ENCODE measurements at places on chromosomes 2 and 18.

DNA sequence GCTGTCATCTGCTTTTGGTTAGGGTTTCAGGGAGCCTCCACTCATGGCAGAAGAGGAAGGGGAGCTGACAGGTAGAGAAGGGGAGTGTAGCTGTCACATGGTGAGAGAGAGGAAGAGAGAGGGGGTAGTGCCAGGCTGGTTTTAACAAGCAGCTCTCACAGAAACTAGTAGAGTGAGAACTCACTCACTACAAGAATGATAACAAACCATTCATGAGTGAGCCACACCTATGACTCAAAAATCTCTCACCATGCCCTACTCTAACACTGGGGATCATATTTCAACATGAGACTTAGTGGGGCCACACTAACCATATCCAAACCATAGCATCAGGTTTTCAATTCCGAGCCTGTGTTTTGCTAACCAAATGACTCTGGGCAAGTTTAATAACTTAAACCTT lies 274.9 kb upstream of the VWC2L start:
- DNase-seq, result peak; percentile 17

GRCh38 chr2:24429197-24430074 lies 61.6 kb upstream of the NCOA1 start:
- peak; percentile 42 for DNase-seq

DNA sequence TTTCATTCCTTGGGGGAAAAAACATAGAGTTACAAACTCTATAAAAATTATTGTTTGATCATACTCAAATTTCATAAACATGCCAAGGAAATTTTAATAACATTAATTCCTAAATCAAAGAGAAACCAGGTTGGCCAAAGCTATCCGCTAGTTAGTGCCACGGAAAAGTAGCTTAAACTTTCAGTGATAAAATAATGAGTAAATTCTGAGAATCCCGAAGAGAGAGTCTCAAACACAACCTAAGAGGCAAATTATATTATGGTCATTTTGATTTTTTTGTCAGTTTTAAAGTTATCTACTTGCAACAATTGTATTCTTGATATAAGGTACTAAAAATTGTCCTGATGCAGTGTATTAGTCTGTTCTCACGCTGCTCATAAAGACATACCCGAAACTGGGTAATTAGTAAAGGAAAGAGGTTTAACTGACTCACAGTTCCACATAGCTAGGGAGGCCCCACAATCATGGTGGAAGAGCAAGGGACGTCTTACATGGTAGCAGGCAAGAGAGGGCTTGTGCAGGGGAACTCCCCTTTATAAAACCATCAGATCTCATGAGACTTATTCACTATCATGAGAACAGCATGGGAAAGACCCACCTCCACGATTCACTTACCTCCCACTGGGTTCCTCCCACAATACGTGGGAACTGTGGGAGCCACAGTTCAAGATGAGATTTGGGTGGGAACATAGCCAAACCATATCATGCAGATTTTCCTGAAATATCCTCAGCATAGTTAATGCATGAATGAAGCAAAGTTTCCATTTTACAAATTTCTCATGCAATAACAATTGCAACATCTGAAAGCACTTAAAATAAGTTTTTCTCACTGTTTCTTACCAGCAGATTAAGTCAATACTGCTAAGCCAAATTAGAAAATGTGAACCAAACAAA lies 205.9 kb upstream of the STK17B start:
- DNase-seq, result peak; percentile 71

- no peak for DNase-seq
Measured at GRCh38 chr18:54672846-54673475, 81.9 kb downstream of the DYNAP start.

GRCh38 chr2:126381091-126381490 lies 274.9 kb upstream of the GYPC start:
- no peak for DNase-seq

- DNase-seq, result no peak
Measured at GRCh38 chr2:9970200-9971044, 18.9 kb downstream of the GRHL1 start.

DNA sequence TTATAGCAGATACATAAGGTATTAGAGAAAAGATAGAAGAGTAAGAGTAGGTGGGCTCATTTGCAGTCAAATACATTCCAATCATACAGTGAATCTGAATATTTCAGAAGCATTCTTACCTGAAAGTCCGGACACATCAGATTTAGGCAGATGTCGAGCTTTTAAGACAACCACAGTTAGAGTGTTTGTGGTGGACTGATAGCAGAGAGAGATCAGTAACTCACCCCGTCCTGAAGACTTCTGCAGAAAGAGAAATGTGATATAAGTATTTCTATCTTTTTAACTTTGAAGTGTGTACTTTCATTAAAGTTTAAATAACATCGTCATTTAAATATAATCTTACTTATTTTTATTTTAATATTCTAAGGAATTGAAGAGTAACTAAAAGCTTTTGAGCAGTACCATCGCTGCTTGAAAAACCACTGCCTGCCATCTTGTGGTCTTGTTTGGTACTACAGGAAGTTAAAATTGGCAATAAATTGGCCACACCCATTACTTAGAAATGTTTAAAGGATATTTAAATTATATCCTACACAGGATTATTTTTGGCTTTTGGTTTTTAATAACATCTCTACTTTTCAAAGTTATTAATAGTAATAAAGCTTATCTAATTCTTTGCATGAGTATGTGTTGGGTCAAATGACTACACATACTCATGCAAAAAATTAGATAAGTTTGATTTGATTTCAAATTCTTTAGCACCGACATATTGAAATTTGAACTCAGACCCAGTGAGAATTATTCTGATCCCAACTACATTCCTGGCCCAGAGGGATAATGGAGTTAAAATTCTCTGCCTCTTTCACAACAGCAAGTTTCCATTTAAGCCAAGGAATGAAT lies 5.5 kb downstream of the SYT4 start:
- DNase-seq, result peak; percentile 38

- peak; percentile 75 for DNase-seq
Measured at GRCh38 chr18:58221060-58221725, 177.2 kb downstream of the NEDD4L start.

Data from fibroblast of skin of right quadriceps (primary cell).